ENCODE measurements at places on chromosomes 12 and 14.

DNA sequence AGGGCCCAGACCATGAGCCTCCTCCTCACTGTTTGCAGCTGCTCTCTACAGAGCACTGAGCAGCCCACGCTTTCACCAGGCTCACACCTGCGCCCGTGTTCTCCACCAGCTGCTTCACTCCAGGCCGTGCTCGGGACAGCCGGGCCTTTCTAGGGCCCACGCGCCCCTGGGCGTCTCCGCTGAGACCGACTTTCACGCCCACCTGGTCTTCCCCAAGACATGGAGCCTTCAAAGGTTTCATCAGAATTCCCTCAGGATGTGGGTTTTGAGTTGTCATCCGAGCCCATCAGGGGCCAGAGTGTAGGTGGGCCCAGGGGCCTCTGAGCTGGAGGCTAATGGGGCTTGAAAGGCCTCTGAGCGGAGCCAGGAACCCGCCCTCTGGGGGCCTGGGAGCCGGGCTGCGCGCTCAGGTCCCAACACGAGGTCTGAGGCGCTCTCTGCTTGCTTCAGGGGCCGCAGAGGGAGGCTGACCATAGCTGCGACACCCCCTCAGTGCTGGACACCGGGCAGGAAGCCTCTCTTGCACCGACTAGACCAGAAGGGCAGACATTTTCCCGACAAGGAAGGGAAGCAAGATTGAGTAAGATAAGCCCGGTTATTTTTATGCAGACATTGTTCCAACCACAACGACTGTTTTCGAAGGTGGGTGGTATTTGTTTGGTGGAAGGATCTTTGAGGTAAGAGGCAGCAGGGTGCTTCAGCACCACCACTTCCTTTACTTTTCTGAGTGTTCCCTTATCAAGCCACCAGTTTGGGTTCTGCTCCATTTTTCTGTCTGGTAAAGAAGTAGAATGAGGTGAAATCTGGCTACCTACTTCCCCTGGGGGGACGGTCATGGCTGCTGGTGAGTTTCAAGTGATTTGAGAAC, 125.0 kb upstream of the FUT8 start:
- no peak for DNase-seq

GRCh38 chr12:9124383-9125031, 8.8 kb upstream of the A2M start:
- DNase-seq = no peak

- DNase-seq = no peak
These were observed 37.9 kb upstream of the PPM1A start for GRCh38 chr14:60211153-60211552.

DNA sequence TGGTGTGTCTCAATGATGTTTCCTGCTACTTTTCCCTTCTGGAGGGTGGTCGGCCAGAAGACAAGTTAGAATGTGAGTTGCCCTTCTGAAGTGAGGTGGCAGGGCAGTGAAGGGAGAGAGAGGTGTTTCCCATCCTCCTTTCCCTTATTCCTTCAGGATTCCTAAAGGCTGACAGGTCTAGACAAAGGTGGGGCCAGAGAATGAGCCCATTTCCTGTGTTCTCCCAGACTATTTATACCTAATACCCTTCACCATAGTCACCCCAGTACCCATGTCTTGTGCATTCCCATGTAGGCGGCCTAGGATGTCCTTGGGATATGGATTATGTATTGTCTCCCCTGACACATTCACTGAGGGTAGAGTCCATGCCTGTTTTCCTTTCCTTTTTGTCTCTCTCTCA, 7.0 kb downstream of the DGKA start:
- no peak for DNase-seq

- DNase-seq = no peak
These were observed 78.3 kb downstream of the TSHR start for GRCh38 chr14:81033698-81034240.

DNA sequence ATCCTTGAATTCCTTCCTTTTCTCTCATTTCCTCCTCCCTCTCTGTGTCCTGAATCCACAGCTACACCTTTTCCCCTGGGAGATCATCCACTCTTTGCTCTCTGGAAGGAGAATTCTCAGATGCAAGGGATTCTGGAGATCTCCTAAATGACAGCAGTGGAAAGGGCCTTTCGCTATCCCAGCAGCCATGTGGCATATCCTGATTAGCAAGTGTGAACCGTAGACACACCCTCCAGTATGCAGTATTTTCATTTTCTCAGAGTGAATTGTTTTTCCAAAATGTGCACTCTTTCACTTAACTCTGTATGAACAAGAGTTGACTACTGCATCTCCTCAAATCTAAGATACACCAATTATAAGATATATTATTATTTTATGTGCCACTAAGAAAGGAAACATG, 6.0 kb downstream of the GARIN2 start:
- DNase-seq = no peak

Measured in activated CD8-positive, alpha-beta memory T cell treated with anti-CD3 and anti-CD28 coated beads for 1 hour (primary cell).